Kidney epithelial cell (primary cell): ENCODE measurements at places on chromosomes 1 and 21.

DNA sequence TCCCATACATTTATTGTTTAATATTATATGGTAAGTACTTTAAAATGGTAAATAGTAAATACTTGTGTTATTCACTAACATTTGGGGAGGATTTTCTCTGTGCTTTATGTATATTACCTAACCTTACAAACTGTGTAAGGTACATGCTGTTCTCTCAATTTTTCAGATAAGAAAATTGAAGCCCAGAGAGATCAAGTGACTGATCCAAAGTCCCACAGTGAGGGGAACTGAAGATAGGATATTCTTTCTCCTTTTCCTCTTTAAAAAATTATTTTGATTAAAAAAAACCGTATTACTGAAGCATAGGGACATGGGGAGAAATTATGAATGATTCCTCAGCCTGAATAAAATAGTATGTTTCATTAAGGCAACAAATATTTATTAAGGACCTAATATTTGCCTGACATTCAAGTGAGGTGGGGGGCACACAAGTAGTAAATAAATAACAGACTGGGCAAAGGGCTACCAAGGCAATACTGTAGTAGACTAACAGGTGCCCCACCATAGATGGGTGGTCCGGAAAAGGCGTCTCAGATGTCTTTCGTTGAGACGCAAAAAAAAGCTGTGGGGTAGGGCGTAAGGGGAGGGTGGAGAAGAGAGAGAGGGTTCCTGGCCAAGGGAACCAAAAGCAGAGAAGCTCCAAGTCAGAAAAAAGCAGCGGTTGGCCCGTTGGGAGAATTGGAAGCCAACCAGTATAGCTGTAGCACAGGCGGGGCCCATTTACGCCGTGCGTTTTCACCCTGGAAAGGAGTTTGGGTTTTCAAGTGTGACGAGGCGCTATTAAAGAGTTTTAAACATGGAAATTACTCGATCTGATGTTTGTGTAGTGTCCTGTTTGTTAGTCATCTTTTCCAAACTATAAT is 944 bp upstream of the AGO3 start:
- DNase-seq, result no peak

DNA sequence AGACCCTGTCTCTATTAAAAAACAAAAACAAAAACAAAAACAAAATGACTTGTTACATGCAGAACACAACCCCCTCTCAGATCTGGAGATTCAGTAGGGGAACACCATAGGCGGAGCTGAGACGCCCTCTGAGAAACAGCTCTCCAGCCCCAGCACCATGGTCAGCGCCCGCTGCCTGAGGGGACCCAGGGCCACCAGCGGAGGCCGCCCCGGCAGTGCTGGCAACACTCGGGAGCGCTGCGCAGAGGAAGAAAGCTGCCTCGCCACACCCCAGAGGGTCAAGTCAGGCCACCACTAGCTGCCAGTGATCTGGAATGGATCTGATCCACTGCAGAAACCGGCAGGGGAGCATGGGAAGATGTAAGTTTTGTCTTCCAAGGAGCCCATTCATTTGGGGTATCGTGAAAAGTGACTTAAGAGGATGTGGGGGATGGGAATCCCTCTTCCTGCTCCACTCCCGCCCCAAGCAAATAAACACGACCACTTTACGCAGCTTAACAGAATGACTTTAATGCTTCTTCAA is 3.1 kb downstream of the ACTA1 start:
- no peak for DNase-seq

GRCh38 chr1:61435226-61435625 is 289.7 kb downstream of the TM2D1 start:
- DNase-seq, result no peak

DNA sequence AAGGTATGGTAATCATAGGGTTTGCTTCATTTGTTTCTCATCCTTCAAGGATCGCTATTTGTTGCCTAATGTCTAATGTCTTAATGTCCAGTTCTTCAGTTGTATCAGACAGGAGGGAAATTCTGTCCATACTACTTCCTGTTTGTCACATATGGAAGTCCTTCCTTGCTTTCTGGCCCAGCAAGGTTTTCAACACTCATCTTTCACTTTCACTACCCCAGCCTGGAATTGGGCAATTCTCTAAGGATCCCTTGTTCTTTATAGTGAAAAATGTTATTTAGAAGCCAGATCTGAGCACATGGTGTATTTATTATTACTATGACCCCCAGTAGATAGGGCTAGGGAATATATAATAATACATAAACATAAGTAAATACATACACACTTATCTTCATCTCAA is 50.6 kb upstream of the SLC35A3 start:
- DNase-seq, result no peak

GRCh38 chr1:200558866-200559459 is 61.6 kb downstream of the KIF14 start:
- DNase-seq, result peak; percentile 18

DNA sequence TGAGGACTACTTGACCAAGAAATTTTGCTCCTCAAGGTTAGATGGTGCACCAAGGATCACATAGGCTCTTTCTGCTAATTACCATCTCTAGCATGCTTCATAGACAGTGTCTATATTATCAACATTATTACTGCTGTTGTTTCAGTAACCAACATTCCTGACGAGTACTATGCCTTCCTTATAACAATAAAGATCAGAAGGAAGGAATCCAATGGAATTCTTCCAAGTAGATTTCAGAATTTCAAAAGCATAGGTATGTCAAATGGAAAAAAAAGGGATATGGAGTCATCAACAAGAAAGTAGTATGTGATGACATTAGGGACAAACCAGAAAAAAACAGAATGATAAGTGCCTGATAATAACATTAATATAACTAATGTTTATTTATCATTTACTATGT is 39.6 kb upstream of the LPGAT1 start:
- DNase-seq, result no peak

- no peak for DNase-seq
Observed at GRCh38 chr1:67134695-67135094, at the start of gene C1orf141. Gene C1orf141, minus strand, starts transcription at chr1:67134970. Its CDS starts 7,730 bp downstream, at chr1:67127240.

- no peak for DNase-seq
Observed at GRCh38 chr1:109895720-109896504, 14.7 kb upstream of the CSF1 start.

GRCh38 chr1:109649491-109649914 is 6.4 kb upstream of the GSTM4 start:
- no peak for DNase-seq

DNA sequence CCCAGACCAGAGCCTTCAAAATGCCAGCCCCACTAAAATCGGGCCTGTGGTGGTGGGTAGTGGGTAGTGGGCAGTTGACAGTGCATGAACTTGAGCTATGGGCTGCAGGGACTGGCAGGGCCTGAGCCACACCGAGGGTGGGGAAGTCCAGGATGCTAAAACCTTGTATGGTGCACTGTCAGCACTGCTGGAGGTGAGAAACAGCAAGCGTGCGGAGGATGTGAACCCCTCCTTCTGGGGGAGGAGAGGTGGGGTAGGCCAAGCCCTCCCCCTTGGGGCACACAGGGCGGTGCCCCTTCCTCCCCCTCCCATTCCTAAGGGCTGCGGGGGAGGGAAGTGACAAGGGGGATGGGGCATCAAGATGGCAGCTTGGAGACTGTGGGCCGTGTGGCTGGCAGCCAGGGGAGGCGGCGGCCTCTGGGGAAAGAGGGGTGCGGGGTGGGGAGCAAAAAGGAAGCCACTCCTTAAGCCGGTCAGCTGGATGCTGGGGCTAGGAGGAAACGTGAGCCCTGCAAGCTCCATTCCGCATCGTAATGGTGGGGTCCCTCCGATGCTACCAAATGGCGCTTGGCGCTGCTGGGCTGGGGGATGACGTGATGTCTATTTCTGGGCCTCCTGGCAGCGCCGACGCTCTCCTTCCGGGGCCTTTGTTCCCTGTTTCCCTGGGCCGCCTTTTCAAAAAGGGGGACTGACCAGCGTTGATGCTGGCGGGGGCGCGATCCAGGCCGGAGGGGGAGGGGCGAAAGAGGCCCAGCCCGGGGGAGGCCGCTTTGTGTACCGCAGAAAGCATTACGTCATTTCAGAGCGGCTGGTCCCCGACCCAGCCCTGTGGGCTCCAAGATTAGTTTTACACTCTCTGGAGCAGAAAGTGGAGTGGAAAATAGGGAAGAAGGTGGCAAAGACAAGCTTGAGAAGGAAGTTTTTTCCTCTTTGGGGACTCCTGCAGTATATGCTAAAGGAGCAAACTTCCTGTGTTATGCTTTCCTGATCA is 809 bp downstream of the SYT11 start:
- DNase-seq, result no peak
